CD4-positive, alpha-beta T cell treated with Interferon alpha-2 for 1 hour (primary cell): ENCODE measurements at places on chromosomes 16 and 17.
A peak's percentile ranks its signal among the peaks of the same experiment; 100 is the strongest.

DNA sequence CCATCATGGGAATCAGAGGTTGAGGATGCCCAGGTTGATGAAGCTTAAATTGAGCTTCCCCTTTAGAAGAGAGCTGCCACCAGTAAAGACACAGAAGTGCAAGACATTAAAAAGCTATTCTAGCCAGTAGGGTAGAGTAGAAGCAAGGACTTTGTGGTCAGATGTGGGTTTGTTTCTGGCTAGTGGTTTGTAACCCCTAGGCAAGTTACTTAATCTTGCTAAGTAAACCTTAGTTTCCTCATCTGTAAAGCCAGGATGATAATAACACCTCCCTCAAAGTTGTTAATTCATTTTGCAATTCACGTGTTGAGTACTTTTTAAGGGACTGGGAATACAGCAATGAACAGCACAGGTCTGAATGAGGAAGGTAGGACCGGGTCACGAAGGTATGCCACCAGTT, 3.6 kb downstream of the SNTB2 start:
- no peak for DNase-seq

DNA sequence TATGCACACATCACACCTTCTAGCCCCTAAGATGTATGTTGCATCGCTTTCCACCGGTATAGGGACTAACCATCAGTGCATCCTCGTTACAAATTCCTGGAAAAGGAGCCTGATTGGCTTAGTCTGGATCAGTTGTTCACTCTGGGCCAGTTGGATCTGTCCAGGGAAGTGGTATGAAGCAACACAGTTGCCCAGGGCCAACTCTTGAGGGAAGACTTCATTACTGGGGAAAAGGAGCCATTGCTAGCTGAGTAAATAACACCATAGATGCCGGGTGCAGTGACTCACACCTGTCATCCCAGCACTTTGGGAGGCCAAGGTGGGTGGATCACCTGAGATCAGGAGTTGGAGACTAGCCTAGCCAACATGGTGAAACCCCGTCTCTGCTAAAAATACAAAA, 275.2 kb upstream of the RBFOX1 start:
- no peak for DNase-seq

- no peak for DNase-seq
These were observed 72.0 kb downstream of the CMIP start for GRCh38 chr16:81516478-81517149.

DNA sequence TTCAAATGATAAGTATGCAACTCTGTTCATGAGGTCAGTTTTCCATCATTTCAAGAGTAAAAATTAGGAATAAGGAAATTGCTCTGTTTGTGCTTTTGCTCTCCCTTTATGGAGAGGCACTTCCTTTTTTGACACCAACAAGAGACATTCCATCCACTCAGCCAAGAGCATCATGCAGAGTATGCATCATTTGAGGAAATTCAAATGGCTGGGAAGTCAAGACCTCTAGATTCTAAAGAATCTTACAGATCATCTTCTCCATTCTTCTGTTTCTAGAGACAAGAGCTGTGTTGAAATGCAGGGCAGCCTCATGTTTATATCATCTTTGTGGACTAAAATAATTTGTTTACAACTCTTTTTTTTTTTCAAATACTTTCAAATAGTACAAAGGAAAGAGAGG, 669.4 kb downstream of the CDH11 start:
- no peak for DNase-seq

- no peak for DNase-seq
These were observed 34.1 kb upstream of the ANKFN1 start for GRCh38 chr17:56119191-56119590.

DNA sequence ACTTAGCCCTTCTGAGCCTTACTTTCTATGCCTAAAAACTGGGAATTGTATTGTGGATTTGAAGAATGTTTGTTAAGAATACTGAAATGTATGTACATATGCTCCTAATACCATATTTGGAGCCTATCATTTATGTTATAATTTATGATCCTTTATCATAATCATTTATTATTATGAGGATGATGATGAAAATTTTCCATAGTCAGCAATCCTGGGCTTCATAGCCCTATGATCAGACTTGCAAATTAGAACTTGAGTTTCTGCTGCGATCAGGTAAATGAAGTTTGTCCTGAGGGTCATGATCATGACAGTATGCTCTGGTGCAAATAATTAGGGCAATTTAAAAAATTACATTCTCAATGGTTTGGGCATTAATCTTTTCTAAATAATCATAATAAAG, 147.4 kb downstream of the CA10 start:
- no peak for DNase-seq

- DNase-seq = no peak
These were observed 2.3 kb downstream of the C17orf58 start for GRCh38 chr17:67993998-67994361.

DNA sequence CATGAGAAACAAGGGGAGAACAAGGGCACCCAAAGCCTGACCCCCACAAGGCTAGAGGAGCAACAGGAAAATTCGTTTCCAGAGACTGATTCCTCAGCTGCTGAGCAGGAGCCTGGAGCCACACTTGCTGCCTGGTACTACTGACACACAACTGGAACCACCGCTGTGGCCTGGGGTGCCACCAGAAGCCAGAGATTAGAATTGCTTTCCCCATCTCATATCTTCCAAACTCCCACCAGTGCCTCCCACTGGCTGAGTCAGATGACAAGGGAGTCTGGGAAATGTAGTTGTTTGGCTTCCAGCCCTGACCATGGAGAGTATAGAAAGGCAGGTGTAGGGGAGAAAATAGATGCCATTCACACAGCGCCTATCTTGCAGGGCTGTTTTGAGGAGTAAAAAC, 4.1 kb upstream of the TMEM11 start:
- DNase-seq = no peak

- no peak for DNase-seq
These were observed 74.0 kb upstream of the XYLT1 start for GRCh38 chr16:17544785-17545184.

- DNase-seq = peak; percentile 95
These were observed 3.2 kb upstream of the TMEM88 start for GRCh38 chr17:7851438-7852261.

- no peak for DNase-seq
These were observed 381.9 kb upstream of the CCL2 start for GRCh38 chr17:33873201-33873617.

DNA sequence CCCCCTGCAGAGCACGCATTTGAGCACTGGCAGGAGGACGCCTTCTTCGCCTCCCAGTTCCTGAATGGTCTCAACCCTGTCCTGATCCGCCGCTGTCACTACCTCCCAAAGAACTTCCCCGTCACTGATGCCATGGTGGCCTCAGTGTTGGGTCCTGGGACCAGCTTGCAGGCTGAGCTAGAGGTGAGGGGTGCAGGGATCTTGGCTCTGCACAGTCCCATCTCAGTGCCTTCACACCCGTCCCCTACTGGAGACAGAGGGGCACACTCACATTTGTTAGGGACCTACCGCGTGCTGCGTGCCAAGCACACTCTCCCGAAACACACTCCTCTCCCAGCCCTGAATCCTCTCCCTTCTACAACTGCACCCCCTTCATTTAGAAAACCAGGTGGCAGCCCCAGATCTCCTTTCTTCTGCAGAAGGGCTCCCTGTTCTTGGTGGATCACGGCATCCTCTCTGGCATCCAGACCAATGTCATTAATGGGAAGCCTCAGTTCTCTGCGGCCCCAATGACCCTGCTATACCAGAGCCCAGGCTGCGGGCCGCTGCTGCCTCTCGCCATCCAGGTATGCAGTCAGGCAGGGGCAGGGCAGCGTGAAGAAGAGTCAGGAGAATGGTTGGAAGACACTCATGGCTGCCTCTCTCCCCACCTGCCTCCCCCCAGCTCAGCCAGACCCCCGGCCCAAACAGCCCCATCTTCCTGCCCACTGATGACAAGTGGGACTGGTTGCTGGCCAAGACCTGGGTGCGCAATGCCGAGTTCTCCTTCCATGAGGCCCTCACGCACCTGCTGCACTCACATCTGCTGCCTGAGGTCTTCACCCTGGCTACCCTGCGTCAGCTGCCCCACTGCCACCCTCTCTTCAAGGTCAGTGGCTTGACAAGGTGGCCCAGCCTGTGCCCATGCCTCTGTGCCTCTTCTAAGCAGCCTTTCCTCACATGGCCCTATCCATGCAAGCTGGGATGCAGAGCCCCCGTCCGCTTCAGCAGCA, 6.3 kb downstream of the ALOX15B start:
- DNase-seq = no peak

GRCh38 chr17:4364622-4365041, 1.8 kb downstream of the UBE2G1 start:
- no peak for DNase-seq

- no peak for DNase-seq
These were observed 59.0 kb downstream of the VMP1 start for GRCh38 chr17:59766491-59766890.

- DNase-seq = no peak
These were observed 45.9 kb upstream of the KIFC3 start for GRCh38 chr16:57848181-57848580.

DNA sequence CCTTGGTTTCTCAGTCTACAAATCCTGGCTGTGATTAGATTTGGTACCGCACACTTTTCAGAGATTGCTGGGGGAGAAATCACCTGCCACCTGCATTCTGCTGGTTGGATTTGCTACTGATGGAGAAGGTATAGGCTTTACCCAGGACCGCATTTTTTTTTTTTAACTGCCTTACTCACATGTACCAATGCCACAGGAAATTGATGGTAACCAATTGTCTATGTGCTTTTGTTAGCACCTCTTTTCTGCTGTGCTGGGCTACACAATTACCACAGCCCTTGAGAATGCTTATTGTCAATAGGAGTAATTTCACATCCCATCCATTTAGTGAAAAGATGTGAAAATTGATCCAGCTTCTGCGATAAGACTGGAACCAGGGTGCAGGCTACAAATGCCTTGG, 74.4 kb upstream of the TANC2 start:
- no peak for DNase-seq

DNA sequence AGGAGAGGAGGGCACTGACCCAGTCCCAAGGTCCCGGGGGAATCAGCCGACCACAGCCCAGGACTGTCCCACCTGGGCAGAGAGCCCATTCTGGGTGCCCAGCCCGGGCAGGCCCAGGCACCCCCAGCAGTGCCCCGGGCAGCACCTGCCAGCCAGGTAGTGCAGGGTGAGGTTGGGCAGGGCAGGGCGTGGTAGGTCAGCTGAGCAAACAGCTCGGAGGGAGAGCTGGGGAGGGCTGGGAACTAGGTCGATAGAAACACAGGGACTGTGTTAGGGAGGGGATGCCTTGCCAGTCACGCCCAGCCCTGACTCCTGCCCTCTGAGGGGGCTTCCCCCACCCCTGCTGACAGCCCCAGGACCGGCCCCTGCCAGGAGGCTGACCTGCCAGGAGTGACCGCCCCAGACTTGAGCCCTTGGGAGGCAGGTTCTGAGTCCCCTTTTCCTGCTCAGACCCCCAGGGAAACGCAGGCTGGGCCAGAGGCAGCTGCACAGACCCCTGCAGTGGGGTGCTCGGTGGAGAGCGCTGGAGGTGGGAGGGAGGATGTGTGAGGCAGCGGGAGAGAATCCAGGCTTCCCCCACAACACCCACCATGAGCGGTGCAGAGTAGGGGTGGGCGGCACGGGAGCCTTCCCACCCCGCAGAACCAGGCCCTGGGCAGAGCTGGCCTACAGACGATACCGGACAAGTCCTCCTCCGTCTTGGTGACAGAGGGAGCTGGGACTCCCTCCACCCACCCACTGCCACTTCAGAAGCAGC, 4.7 kb downstream of the HS3ST6 start:
- DNase-seq = no peak

- DNase-seq = no peak
These were observed 485.6 kb downstream of the NPIPA7 start for GRCh38 chr16:16864536-16864935.

- DNase-seq = no peak
These were observed 41.9 kb downstream of the NFAT5 start for GRCh38 chr16:69607674-69608073.

DNA sequence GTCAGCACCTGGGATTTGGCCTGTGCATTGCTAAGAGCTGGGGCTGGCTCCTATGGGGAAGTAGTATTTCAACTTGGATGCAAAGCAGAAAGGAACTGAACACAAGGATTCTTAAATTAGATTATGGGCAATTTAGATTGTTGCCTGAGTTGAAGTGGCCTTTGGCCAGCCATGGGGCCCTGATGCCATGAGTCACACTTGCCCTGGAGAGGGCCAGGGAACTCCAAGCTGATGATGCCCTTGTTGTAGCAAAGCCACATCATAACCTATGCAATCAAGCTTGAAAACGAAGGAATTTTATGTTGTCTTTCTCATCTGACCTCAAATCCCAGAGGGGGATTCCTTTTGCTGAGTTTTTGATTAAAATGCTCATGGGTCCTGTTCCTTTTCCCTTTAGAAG, 3.9 kb upstream of the SPATA32 start:
- no peak for DNase-seq

GRCh38 chr16:60432472-60432871, 1603.8 kb downstream of the CDH8 start:
- no peak for DNase-seq

- DNase-seq = no peak
These were observed 70.3 kb downstream of the NFATC3 start for GRCh38 chr16:68155425-68155824.

DNA sequence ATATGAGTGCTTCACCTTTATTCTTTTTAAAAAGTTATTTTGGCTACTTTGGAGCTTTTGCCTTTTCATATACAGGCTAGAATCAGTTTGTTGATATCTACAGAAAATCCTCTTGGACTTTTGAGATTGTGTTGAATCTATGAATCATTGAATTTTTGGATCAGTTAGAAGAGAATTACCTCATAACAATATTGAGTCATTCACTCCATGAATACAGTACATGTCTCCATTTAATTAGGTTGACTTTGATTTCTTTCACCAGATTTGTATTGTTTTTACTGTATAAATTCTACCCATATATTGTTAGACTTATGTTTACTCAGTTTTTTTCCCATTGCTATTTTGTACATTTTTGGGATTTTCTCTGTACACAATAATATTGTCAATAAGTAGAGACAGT, 54.4 kb downstream of the TAOK1 start:
- DNase-seq = no peak

DNA sequence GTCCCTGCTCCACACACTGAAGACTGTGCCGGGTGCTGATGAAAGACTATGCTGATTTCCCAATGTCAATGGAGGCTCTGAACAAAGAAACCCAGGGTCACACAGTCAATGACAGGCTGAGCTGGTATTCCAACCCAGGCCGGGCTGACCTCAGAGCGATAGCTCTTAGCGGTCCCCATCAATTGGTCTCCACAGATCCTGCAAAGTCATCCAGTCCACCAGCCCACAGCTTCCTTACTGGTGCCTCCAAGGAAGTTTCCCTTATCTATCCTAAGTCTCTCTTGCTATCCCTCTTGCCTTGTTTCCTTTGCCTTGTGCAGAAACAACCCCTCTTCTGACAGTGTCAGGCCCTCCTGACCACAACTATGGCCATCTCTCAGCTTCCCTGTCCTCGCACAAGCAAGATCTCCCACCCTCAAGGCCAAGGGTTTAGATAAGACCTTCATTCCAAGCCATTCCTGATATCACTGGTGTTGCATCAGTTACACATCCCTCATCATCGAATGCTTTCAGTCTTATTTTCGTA, 52.7 kb upstream of the KSR1 start:
- DNase-seq = no peak

- DNase-seq = no peak
These were observed 81.6 kb upstream of the RNU2-1 start for GRCh38 chr17:43315369-43315768.

- peak; percentile 11 for DNase-seq
These were observed 926 bp downstream of the MYH10 start for GRCh38 chr17:8629371-8630226.
